A549 (cell line): ENCODE measurements at places on chromosomes 13 and 19.

DNA sequence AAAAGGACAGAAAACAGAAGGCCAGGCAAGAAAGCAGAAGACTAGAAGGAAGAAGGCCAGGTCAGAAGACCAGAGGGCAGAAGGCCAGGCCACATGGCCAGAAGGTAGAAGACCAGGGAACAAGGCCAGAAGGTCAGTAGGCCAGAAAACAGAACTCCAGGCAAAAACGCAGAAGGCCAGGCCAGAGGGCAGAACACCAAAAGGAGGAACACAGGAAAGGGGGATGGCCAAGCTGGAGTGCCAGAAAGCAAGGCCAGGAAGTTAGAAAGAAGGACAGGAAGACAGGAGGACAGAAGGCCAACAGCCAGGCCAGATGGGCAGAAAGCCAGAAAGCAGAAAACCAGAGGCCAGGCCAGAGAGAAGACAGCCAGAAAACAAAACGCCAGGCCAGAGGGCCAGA lies 185.4 kb downstream of the TUBA3C start:
- DNase-seq, result no peak

DNA sequence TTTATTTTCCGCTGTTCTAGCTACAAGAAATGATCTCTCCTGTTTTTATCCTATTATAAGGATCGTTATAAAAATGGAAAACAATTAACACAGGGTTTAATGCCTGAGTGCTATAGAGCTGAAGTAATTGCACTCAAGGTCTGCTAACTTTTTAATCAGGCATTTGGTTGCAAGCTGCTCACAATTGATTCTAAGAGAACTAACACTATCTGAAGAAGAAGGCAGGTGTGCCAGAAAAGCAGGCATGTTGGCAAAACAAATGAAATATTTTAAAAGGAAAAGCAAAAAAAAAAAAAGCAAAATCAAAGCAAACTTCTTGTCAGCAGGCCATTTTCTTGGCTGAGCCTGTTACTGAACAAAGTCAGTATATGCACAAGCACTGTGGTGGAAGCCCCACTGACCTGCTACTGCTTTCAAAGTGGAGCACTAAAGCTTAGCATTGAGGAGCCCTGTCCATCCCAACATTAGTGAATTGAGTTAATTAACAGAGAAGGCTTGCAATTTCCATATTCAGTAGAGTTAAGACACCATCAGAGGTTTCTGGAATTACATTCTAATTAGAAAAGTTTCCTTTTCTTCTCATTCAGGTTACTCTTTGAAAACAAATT lies 574.2 kb downstream of the PCDH9 start:
- DNase-seq, result no peak

DNA sequence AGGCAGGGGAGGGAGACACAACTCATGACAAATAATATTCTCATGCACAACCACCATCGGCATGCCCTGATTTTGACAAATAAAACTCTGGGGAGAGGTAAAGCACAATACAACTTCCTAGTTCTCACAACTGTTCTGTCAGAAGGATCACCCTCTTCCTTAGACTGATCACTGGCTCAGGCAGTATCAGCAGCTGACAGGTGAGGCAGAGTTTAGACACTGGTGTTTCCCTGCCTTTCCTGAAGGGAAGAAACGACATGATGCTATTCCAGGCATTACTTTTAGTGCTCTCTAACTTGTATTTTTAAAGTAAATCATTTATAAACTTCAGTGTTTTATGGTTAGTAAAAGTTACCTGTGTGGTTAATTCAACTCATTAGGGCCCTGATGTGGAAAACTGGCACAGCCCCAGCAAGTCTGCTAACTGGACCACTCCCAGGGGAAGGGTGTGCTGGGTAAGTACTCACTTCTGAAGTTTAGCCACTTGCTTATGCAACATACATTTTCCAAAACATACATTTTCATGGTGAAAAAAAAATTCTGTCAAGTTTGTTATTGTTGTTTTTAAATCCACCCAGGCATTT lies 82.8 kb downstream of the CRYL1 start:
- DNase-seq, result no peak

- DNase-seq, result no peak
These were observed 79.9 kb upstream of the GPC6 start for GRCh38 chr13:93146584-93147297.

DNA sequence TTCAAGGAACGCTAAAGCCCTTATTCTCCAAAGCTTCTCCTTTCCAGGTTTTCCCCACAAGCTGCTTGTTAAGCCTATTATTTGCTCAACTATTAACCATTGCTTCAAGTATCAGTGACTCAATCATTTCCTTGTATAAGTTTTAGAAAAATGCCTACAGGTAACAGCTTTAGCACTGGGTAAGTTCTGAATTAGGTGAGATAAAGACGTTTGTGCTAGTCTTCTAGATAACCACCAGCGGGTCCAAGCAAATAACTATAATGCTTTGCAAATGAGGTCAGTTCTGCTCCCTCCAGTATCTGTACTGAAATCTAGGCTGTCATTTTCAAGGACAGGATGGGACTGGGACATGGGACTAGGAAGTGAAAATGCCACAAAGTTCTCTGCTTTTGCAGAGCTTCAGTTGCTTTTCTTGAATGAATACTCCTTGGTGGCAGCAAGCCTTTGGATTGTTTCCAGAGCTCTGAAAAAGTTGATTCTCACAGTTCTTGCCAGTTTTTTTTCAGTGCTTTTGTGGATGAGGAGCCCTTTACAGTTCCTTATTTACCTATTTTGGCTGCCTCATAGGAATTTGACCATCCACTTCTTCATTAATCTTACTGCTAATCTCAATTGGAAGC lies 1487.7 kb downstream of the EFNB2 start:
- DNase-seq, result no peak

GRCh38 chr13:21683034-21683733 lies 12.3 kb downstream of the FGF9 start:
- no peak for DNase-seq

- no peak for DNase-seq
These were observed 489 bp downstream of the NTF4 start for GRCh38 chr19:49064029-49064629.

- peak; percentile 35 for DNase-seq
These were observed 18.9 kb downstream of the ELAVL1 start for GRCh38 chr19:7986321-7987113.

DNA sequence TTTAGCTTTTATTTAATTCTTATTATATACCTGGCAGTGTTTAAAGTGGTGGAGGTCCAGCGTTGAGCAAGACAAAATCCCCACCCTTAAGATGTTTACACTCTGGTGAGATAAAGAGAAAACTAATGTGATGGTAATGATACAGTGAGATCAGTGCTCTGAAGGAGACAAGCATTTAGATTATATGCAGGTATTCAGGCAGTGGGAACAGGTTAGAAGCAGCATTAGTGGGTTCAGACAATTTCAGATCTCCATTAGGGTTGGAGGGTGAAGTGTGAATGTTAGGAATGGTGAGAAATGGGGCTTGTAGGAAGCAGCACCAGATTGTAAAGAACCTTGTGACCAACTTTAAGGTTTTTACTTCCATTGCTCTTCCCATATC lies 39.0 kb downstream of the PIBF1 start:
- no peak for DNase-seq

DNA sequence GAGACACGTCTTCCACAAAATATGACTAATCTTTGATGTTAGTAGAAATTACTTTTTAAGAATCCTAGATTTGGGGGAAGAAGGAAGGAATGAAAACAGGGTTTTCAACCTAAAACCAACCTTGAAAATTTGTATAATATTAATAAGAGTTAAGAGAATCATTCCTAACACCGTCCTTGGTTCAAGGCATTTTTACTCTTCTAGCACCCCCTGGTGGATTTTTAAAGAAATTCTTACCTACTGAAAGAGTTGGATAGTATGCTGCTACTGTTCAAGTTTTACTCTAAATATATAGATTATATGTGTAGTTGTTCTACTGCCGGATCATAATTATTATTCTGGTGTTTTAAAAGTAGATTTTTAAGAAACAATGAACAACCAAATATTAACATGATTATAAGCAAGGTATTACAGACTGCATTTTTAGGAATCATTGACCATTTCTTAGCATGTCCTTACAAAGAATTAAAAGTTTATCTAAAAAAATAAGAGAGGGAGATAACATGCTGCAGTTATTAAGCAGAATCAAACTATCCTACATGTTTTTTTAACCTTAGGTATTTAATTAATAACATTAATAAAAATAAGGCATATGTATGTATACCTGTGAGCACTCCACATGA lies 7.4 kb upstream of the SLITRK6 start:
- DNase-seq, result no peak

- no peak for DNase-seq
These were observed 3.4 kb downstream of the PCDH9 start for GRCh38 chr13:67226696-67227095.

- DNase-seq, result no peak
These were observed 28.1 kb upstream of the WDR18 start for GRCh38 chr19:955803-956765.

DNA sequence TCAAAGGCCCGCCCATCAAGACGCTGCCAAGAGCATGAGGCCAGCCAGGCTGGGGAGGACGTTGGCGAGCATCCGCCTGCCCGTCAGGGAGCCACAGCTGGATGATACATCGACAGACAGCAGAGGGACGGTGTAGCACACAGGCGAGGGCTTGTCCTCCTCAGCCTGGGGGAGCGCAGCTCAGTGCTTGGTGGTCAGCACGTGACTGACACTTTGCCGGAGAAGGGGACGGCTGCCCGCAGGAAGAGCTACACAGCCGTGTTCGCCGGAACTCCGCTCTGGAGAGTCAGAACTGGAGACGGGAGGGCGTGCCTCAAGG lies 34.1 kb downstream of the CSNK1G2 start:
- no peak for DNase-seq

- no peak for DNase-seq
These were observed 38.8 kb downstream of the ARHGEF7 start for GRCh38 chr13:111153977-111154332.

GRCh38 chr13:43315522-43315921 lies 292.1 kb downstream of the DNAJC15 start:
- DNase-seq, result no peak

DNA sequence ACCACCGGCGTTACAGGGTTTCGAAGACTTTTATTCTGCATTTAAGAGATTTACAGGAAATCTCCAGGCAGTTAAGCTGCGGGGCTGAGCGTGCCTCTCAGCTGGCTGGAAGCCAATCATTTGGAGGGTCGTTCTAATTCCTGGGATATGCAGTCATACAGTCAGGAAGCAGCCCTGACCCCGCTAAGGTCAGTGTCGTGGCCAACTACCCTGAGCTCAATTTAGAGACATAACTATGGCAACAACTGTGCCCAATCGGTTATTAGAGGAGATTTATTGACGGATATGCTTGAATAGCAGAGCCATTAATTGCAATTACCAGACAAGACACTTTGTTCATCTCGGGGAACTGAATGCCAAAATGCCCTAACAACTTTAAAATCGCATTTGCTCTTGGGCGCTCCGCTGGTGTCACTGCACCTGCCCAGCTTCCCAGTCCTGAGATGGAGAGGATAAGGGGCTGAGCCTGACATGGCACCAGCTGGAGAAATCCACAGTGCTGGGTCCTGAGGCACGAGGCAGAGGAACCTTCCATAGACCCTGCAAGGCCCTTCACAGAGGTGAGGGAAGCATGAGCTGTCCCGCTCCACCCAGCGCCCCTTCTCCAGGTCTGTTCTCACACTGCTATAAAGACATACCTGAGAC lies 15.1 kb upstream of the ZNF507 start:
- no peak for DNase-seq

DNA sequence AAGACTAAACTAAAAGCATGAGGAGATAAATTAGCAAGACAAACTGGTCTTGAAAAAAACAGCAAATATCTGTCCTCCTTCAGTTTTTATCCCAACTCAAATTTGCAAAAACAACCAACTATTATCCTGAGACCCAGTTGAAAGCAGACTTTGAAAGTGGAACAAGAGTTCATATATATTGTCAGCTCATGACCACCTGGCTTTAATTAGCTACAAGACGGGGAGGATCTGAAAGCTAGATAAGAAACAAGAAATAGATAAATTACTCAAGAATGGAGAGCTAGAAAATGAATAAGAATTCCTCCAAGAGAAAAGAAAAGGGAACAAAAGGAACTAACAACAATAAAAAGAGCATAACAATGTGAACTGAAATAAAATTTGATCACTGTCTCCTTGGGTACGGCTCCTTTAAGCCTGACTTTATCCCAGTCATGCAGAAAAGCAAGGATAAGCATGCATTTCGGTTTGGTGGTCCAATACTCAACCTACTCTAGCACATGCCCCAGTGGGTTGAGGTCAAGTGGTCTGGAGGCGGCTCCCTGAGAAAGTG lies 246.9 kb downstream of the DCLK1 start:
- no peak for DNase-seq

GRCh38 chr19:35729763-35730162 lies 12.0 kb downstream of the KMT2B start:
- no peak for DNase-seq

GRCh38 chr13:100633461-100633860 lies 41.1 kb downstream of the TMTC4 start:
- peak; percentile 56 for DNase-seq

DNA sequence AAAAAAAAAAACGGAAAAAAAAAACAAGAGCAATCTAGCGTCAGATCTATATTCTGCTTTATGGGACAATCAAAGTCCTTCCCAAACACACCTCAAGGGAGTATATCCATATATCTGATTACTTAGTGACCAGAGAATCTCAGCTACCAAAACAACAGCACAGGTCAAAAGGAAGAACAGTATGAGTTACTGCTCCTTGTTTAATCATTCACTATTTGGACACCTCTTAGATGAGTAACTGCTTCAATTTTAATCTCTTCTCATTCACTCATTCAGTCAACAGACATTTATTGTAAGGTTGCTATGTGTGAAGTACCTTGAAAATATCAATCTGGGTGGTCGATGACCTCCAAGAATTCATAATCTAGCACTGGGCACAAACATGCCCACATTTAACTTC lies 193.2 kb downstream of the IRS2 start:
- peak; percentile 54 for DNase-seq

DNA sequence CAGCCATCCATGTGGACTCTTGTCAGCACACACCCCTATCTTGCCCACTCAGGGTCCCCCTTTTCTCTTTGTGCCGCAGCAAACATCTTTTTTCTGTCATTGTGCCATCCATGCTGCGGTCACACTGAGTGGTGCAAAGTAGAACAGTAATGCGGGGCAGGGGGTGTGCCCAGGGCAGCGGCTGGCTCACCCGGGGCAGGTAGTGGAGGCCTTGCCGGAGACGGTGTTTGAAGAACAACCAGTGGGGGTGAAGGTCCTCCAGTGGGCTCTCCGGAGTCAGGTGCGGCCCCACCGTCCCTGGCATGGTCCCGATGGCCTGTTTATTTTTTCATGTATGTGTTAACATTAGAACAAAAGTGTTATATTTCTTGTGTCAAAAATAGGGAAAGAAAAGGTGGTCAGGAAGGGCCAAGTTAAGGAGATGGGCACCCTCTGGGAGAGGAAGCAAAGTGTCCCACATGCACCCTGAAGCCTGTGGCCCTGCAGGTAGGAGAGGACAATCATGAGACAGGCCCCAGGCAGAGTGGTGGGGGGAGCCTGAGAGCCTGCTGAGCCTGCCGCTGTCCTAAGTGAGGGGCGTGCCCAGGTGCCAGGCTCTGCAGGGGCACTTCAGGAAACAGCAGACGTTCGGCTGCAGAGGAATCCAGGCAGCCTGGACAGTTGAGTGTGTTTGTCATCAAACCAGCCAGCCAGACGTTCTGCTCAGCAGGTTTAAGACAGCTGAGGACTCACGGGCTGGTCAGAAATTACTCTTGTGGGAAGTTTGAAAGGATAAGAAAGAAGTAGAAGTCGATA lies 12.3 kb downstream of the TSSK6 start:
- no peak for DNase-seq
